B cell (primary cell): ENCODE measurements at places on chromosomes 7 and 10. TPM values are rescaled to one million over a fixed set of nuclear protein-coding genes. Genes with fewer than 3 reads are reported as not detected.

- DNase-seq = no peak
These were observed 4.7 kb upstream of the EFCAB10 start for GRCh38 chr7:105585850-105586500.

The CLRN3 gene
- not detected in 2 replicates for total RNA-seq

GRCh38 chr7:24817339-24817738 lies 60.1 kb upstream of the GSDME start:
- no peak for DNase-seq

The PODXL gene
- total RNA-seq = 5.8 and 6.0 TPM in 2 replicates

DNA sequence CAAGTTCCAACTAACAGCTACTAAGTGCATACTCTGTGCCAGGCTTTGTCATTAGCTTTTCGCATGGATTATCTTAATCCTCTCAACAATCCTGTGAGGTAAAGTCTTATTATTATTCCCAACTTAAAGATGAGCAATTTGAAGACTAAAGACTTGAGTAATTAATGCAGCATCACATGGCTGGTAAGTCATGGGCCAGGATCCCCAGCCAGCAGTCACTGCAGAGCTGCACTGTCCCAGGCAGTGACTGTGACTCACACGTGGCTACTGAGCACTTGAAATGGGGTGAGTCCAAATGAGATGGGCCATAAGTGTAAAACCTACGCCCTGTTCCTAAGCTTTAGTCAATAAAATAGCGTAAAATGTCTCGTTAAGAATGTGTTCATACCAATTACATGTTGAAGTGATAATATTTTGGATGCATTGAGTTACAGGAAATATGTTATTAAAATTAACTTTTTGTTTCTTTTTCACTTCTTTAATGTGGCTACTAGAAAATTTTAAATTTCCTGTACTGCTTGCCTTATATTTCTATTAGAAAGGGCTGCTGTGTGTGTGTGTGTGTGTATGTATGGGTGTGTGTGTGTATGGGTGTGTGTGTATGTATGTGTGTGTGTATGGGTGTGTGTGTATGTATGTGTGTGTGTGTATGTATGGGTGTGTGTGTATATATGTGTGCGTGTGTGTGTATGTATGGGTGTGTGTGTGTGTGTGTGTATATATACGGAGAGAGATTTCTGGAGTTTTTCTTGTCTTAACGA lies 756.3 kb downstream of the AUTS2 start:
- DNase-seq = peak; percentile 15
